ENCODE measurements at places on chromosomes 5 and 9.

GRCh38 chr5:78377718-78378105, 17.3 kb downstream of the SCAMP1 start:
- DNase-seq: no peak

- no peak for DNase-seq
These were observed 391.7 kb downstream of the MED10 start for GRCh38 chr5:5986492-5987178.

GRCh38 chr9:95032580-95033341, 284.7 kb downstream of the FANCC start:
- no peak for DNase-seq

DNA sequence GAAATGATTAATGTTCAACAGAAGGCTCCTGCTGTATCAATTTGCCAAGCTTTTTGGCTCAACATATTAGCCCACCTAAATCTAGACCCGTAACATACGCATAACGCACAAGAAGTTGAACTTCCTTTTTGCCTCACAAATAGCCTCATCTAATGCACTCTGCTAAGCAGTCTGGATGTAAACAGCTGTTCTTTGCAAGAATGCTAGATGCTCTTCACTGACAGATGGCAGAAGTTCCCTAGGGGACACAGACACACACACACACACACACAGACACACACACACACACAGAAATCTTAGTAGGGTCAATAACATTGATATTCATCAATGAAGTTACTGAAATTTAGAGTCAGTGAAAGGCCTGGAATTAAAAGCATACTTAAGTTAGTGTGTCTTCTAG, 13.2 kb upstream of the PCA3 start:
- DNase-seq: no peak

- DNase-seq: no peak
These were observed 28.6 kb upstream of the NKX2-5 start for GRCh38 chr5:173263566-173263965.

GRCh38 chr9:126974594-126974993, 60.0 kb downstream of the RALGPS1 start:
- DNase-seq: no peak

DNA sequence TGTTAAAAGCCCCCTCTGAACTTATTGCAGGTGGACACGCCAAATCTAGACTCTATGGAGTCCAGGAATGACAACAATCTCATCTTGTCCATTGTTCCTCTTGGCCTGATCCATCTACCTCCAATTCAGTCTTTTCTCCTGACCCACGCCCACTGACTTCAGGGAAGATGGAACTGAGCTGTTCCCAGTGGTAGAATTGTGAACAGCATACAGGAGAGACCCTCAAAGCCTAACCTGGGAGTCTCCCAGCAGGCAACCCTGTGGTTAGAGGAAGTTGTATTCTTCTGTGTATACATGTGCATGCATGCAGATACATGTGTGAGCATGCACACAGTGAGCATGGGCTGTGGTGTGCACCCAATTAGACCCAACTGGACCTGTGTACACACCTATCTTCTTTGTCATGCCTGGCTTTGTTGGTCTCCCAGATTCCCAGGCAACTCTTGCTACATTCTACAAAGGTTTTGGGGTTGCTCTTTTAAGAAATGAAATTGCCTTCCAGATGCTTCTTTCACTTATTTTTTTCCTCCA, 286.0 kb downstream of the ZSWIM6 start:
- DNase-seq: no peak

- DNase-seq: no peak
These were observed 65.5 kb downstream of the UNC13B start for GRCh38 chr9:35227284-35227683.
